RWPE1 (cell line): ENCODE measurements at places on chromosomes 2 and 18.
A peak's percentile ranks its signal among the peaks of the same experiment; 100 is the strongest.

DNA sequence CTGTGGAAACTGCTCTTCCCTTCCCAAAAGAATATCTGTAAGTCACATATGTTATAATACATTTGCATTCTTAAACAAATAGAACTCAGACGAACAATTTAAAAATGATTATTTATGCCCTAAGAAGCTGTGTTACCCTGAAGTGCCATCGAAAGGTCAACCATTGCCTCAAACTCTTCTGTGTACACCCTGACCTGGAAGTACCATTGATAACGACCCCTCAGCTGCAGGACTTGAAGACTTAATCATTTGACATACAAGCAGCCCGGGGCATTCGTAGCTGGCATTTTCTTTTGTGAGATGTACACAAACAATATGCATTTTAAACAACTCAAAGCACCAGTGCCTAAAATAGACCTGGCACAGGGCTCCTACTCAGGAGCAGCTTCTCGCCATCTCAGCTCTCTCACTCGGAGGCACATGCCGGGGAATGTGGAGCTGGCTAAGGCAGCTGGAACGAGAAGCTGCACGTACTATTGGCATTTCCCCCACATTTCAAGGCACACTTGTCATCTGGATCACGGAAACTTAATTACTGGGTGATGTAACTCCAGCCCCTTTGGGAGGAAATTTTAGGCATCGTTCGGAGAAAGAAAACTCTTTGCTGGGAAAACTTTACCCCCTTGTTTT lies 170.0 kb upstream of the GALNT5 start:
- no peak for DNase-seq

DNA sequence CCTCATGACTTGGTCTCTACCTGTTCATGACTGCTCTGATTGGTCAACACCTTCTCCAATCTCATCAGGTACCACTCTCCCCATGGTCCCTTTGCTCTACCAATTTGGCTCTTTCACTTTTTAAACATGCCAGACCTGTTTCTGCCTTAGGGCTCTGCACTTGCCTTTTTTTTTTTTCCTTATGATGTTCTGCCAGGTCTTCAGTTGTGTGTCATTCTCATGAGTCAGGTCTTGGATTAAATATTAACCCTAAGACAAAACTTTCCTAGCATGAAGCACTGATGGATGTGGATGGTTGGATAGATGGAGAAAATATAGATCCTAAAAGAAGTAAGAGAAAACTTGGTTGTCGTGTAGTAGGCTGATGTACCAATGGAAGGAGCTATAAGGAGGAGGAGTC lies 219.3 kb downstream of the TTC32 start:
- peak; percentile 29 for DNase-seq

DNA sequence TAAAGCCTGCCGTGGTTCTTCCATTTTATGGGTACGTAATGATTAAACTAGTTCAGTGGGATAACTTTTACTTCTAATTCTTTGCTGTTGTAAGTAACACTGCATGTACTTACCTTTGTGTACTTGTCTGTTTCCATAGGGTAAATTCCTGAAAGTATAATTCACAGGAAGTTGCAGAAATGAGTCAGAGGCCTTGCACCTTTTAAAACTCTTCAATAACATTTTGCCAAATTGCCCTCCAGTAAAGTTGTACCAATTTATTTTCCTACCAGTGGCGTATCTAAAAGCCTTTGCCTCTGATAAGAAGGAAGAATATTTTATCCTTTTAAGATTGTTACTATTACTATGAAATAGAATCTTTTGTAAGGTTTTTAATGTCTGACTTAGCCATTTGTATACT lies 65.1 kb downstream of the CAB39 start:
- peak; percentile 64 for DNase-seq

DNA sequence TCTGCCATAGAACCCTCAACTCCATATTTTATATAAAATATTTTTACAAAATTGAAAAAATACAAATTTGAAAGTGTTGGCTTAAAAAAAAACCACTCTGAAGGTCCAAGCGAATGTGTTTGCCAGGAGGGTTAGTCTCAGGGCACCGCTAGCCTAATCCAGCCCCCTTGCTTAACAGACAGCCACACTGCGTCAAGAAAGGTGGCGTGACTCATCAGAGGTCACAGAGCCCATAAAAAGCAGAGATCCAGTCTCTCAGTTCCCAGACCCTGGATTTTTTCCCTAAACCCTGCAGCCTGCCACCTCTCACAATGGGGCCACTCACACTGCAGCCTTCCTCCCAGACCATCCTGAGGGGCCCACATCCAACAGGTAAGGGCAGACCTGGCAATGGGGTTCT lies 3.9 kb upstream of the TNS1 start:
- no peak for DNase-seq

- no peak for DNase-seq
These were observed 78.2 kb downstream of the EHBP1 start for GRCh38 chr2:62783679-62784078.

DNA sequence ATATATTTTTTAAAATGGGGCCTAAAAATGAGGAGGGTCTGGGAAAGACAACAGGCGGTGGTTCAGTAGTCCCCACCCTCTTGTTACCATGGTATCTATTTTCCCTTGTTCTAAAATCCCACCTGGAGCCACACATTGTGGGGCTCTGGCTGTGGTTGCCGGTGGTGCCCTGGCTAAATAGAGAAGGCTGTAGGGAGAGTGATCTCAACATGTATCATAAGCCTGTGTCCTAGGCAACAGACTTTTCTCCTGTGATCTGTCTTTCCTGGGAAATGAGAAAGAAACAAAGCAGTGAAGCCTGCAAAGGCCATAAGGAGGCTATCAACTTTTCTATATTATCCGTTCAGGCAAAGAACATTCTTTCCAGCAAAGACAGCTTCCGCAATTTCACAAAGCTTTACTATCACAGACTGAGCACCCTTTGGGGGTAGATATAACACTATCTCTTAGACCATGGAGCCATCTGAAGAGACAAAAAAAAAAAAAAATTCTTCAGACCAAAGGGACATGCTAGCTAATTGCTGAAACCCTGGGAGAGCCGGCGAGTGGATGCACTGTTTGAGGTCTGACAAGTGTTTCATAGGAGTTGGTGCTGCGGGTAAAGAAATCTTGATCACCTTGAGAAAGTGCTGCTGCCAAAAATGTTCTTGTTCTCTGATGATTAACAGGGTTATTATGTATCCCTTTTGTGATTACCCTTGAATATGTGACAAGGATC lies 879.2 kb upstream of the DDX18 start:
- no peak for DNase-seq

GRCh38 chr2:183614799-183615435 lies 490.7 kb downstream of the NUP35 start:
- no peak for DNase-seq

DNA sequence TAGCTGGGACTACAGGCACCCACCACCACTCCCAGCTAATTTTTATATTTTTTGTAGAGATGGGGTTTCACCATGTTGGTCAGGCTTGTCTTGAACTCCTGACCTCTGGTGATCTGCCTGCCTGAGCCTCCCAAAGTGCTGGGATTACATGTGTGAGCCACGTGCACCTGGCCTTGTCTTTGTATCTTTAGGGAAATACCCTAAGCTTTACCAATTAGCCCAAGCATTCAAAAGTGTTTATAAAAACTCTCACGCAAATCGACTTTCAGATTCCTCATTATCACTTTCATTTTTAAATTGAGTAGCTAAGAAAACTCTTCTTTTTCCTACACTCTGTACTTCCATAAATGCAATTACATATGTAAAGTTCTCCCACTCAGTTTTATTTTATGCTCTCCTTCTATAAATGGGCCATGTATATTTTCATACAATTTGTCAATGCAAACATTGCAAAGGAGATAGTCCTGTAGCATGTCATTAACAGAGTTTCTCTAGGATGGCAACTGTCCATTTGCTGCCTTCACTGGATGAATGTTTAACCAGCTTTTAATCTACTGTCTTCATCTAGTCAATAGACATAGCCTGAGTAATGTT lies 326.2 kb upstream of the LRATD1 start:
- DNase-seq: no peak

DNA sequence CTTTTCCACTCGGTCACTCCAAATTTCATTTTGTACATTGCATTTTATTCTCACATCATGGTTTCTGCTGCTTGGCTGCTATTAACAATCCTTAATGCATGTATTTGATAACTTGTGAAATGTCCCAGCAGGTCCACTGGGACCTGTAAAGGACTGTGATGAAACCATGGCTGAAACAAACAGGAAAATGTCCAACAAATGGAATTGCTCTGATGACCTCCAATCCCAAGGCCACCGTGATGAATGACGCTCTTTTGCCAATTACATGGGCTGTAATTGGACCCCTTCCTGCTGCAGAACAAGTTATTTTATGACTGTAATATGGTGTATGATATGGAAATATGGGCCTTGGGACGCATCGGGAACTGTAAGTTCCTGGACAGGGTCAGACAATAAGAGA lies 224.2 kb upstream of the CXCR4 start:
- DNase-seq: no peak

DNA sequence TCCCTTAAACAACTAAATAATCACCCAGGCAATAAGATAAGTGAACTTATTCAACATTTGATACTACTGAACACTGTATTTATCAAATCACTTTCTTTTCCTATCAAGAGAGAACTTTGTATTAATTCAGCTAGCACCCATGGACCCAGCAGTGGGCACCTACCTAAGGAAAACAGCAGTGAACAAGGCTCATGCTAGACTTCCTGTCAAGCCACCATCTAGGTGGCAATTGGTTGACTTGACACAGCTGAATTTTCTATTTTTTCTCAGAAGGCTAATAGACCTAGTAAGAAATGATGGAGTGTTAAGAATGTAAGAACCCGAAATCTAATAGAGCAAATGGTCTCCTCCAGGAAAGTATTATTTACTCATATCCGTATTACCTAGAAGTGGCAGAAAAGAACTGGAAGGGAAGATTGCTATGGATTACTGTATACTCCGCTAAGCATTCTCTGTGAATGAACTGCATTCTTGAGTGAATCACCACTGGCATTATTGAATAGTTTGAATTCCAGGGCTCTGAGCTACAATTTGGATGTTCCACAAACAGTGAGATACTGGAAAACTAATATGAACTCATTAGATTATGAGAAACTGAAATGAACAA lies 988.2 kb upstream of the CDH2 start:
- DNase-seq: peak; percentile 57

GRCh38 chr2:181754105-181754504 lies 73.8 kb upstream of the NEUROD1 start:
- DNase-seq: no peak

- no peak for DNase-seq
These were observed 173.3 kb upstream of the PIEZO2 start for GRCh38 chr18:11322716-11323115.

GRCh38 chr2:207046724-207047123 lies 107.4 kb downstream of the CPO start:
- DNase-seq: no peak

GRCh38 chr2:167863377-167863776 lies 384.0 kb downstream of the STK39 start:
- DNase-seq: no peak

DNA sequence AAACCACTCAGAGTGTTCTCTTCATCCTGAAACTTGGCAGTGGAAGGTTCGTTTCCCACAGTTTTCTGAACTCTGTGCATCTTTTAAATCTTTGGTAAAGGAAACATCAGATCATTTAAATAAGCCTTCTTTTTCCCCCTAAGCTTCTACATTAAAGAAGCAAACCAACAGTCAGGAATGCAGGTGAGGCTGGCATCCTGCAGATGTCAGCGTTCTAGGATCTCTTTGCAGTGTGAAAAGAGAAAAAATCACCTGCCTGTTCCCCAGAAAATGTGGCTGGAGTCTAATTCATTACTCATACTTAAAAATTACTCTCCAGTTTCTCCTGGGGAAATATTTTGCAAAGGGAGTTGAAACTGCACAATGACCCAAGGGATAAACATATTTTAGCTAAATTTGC lies 64.5 kb upstream of the ZCCHC2 start:
- DNase-seq: no peak

DNA sequence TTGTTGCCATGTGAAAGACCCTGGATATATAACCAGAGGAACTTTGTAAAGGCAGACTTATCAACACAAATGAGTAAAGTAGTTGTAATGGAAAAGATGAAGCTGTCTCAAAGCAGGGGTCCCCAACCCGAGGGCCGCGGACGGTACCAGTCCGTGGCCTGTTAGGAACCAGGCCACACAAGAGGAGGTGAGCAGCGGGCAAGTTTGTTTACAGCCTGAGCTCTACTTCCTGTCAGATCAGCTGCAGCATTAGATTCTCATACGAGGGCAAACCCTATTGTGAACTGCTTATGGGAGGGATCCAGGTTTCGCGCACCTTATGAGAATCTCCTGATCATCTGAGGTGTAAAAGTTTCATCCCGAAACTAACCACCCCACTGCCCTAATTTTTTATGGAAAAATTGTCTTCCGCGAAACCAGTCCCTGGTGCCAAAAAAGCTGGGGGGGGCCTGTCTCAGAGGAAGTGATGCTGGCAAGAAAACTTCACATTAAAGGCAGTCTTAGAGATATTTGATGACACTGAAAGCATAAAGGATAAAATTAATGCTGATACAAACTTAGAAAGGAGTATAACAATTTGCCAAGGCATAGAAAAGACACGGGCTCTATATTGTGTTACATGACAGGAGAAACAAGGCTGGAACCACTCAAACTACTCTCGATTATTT lies 57.5 kb upstream of the MSTN start:
- DNase-seq: no peak

- DNase-seq: peak; percentile 55
These were observed 3.7 kb upstream of the PCBP1 start for GRCh38 chr2:70083344-70084156.

DNA sequence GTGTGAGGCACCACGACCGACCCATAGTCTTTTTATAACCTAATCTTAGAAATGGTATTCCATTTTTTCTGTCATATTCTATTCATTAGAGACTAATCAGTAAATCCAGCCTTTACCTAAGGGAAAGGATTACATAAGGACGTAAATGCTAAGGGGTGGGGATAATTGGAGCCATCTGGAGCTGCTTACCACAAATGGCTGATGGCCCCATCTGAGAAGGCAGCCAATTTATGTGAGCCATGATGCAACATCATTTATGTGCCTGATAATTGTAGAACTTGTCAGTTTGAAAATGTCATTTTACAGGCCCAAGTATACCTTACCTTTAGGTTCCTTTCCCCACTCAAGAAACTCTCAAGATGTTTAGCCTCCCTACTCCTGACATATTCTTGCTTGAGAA lies 44.0 kb downstream of the ARHGEF33 start:
- DNase-seq: no peak

- DNase-seq: no peak
These were observed 136.1 kb upstream of the CHAC2 start for GRCh38 chr2:53631313-53632125.

- DNase-seq: no peak
These were observed 25.6 kb upstream of the ATIC start for GRCh38 chr2:215286309-215286708.

- peak; percentile 43 for DNase-seq
These were observed 125.8 kb downstream of the LYPD6B start for GRCh38 chr2:149164296-149164695.

- no peak for DNase-seq
These were observed 108.4 kb downstream of the MEIS1 start for GRCh38 chr2:66543257-66543767.

- no peak for DNase-seq
These were observed 112.6 kb downstream of the KLHL29 start for GRCh38 chr2:23497536-23497935.

- no peak for DNase-seq
These were observed 3.8 kb upstream of the SEMA4C start for GRCh38 chr2:96873651-96874096.

- DNase-seq: peak; percentile 27
These were observed 111.4 kb downstream of the THADA start for GRCh38 chr2:43484323-43484930.
